Uterine smooth muscle cell (primary cell): ENCODE measurements at places on chromosomes 2 and 18. TPM values are rescaled to one million over a fixed set of nuclear protein-coding genes. Genes with fewer than 3 reads are reported as not detected.

The DOK6 gene
- total RNA-seq, result 1.2 and 2.7 TPM in 2 replicates

The IL1RL2 gene
- total RNA-seq, result 1.4 and 1.7 TPM in 2 replicates

The LHCGR gene
- not detected in 2 replicates for total RNA-seq

The NOTO gene
- total RNA-seq, result not detected in 2 replicates

The MC2R gene
- not detected in 2 replicates for total RNA-seq

The FAP gene
- 206 and 269 TPM in 2 replicates for total RNA-seq

The ZSWIM2 gene
- 0.11 and 0.62 TPM in 2 replicates for total RNA-seq

The TCF23 gene
- not detected in 2 replicates for total RNA-seq

The XDH gene
- under 0.01 and 1.2 TPM in 2 replicates for total RNA-seq

The FSHR gene
- not detected in 2 replicates for total RNA-seq

The ZNF24 gene
- total RNA-seq, result 38.5 and 43.2 TPM in 2 replicates

The PLEKHM3 gene
- 11.7 and 16.6 TPM in 2 replicates for total RNA-seq

The VSNL1 gene
- 0.77 and 0.87 TPM in 2 replicates for total RNA-seq

The C2orf72 gene
- total RNA-seq, result 0.12 and 0.22 TPM in 2 replicates

The TEX44 gene
- not detected in 2 replicates for total RNA-seq

The ADD2 gene
- total RNA-seq, result 0.37 and 0.55 TPM in 2 replicates

The ABCB11 gene
- total RNA-seq, result not detected in 2 replicates

The SLC9A2 gene
- total RNA-seq, result not detected in 2 replicates

The TUBA4B gene
- 0.11 TPM in 1 of 2 replicates, not detected in the other for total RNA-seq

The EIF2AK3 gene
- total RNA-seq, result 28.2 and 42.1 TPM in 2 replicates

The FAM228A gene
- total RNA-seq, result under 0.01 and 0.11 TPM in 2 replicates

The NOL4 gene
- not detected in 2 replicates for total RNA-seq

The AQP12A gene
- not detected in 2 replicates for total RNA-seq

The TMEM178A gene
- 0.22 and 1.4 TPM in 2 replicates for total RNA-seq

The MEP1B gene
- not detected in 2 replicates for total RNA-seq

The CDCA7 gene
- total RNA-seq, result 6.7 and 20.3 TPM in 2 replicates

The PSMA8 gene
- not detected in 2 replicates for total RNA-seq

The ASB18 gene
- total RNA-seq, result not detected in 2 replicates

The PDCL3 gene
- 18.4 and 25.8 TPM in 2 replicates for total RNA-seq

The PLEK gene
- total RNA-seq, result under 0.01 TPM in 2 replicates

The NEB gene
- total RNA-seq, result 0.12 and 0.22 TPM in 2 replicates

The ZAP70 gene
- 0.12 TPM in 1 of 2 replicates, not detected in the other for total RNA-seq

The GALM gene
- 21.2 and 32.6 TPM in 2 replicates for total RNA-seq

The ICOS gene
- total RNA-seq, result not detected in 2 replicates

The AKAIN1 gene
- not detected in 2 replicates for total RNA-seq
